ENCODE measurements at places on chromosomes 3 and 15.
A peak's percentile ranks its signal among the peaks of the same experiment; 100 is the strongest.

GRCh38 chr3:79886204-79886603 is 118.4 kb upstream of the ROBO1 start:
- no peak for DNase-seq
- no peak overlapping the region for H3K4me3 ChIP-seq
- H3K4me1 ChIP-seq: no peaks in the 10 kb centered on the region
- H3K36me3 ChIP-seq: no peaks in the 10 kb centered on the region

DNA sequence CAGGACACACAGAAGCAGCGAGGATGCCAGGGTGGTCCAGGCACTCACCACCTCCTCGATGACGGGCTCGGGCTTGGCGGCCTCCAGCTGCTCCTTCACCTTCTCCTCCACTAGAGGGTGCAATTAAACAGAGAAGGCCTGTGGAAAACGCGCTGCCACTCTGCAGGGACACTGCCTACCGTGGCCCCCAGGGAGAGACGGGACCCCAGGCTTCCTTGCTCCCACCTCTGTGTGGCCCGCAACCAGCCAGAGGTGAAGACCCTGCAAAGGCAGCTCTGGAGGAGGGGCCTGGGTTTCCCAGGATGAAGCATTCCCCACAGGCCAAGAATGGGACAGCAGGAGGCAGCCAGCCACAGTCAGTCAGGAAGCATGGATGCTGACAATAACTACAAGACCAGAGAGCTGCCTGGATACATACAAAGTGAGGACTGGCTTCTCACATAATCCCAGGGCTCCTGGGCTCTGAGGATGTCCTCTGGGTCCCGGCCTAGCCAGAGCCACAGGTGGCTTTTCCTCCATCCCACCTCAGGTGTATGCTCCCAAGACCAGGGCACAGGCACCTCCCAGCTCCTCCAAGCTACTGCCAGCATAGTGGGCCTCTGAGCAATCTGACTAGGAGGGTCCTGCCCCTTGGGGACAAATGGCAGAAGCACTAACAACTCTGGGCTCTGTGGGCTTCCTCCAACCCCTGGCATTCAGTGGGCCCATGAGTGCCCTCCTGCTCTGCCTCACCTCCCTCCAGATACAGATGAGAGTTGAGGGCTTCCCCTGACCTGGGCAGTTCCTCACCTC is 46.2 kb downstream of the PTH1R start:
- H3K36me3 ChIP-seq: peaks cover 80% of the 10 kb centered on the region
- no peaks in the 10 kb centered on the region for H3K4me1 ChIP-seq
- DNase-seq: peak; percentile 49
- H3K27me3 ChIP-seq: no peaks in the 10 kb centered on the region

GRCh38 chr3:63607716-63608115 is 44.8 kb upstream of the SNTN start:
- H3K4me1 ChIP-seq: no peaks in the 10 kb centered on the region
- DNase-seq: no peak
- H3K27ac ChIP-seq: no peak overlapping the region
- no peaks in the 10 kb centered on the region for H3K36me3 ChIP-seq
- no peaks in the 10 kb centered on the region for H3K27me3 ChIP-seq
- no peak overlapping the region for H3K4me3 ChIP-seq

DNA sequence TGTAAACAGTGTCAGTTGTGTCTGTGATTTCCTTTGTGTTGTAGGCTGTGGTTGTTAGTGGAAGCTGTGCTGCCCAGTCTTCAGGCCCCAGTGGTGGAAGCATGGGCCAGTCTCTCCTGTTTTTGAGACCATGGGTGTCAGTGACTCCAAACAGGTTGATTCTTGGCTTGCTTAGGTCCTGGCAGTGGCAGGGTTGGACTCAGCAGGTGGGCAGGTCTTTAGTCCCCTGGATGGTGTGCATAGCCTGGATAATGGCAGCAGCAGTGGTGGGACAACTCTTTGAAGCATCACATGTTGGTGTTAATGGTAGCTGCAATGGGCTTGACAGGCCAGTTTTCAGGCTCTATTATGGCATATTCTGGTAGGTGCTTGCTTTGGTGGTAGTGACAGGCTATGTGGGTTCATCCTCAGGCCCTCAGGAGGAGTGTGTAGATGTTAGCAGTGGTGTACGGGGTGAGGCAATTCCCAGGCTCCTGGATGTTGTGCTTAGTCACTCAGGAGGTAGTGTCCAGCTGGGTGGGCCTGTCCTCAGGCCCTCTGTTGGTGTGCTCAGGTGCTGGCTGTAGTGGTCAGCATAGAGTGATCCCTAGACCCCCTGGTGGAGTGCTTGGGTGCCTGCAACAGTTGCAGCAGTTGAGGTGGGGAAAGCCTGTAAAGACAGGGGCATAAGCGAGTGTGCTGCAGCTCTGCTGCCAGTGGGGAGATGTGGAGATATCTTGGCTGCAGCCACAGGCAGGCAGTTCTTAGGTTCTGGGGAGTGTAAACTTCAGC is 596.7 kb downstream of the PDCD6IP start:
- H3K4me1 ChIP-seq: no peaks in the 10 kb centered on the region
- no peaks in the 10 kb centered on the region for H3K36me3 ChIP-seq
- no peak overlapping the region for H3K27ac ChIP-seq

DNA sequence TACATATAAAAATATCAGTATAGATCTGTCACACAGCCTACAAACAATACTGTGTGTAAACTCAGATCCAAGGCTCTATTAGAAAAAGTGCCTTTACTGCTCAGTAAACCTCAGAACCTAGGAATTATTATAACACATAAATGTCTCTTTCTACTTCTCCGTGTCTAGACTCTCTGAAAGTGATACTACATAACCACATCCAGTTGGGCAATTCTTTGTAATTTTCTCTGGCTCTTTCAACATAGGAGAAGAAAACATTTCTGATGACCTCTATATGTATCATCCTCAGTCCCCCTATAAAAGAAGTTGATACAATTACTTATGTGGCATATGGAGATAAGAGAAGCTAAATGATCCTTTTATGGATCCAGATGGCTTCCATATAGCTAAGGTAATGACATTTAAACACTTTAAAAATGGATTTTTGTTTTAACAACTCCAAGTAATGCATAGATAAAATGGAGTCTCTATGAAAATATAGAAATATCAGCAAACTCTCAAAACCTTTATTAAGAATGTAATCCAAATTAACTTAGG is 104.5 kb downstream of the LSAMP start:
- H3K4me1 ChIP-seq: no peaks in the 10 kb centered on the region
- H3K36me3 ChIP-seq: no peaks in the 10 kb centered on the region
- DNase-seq: no peak

DNA sequence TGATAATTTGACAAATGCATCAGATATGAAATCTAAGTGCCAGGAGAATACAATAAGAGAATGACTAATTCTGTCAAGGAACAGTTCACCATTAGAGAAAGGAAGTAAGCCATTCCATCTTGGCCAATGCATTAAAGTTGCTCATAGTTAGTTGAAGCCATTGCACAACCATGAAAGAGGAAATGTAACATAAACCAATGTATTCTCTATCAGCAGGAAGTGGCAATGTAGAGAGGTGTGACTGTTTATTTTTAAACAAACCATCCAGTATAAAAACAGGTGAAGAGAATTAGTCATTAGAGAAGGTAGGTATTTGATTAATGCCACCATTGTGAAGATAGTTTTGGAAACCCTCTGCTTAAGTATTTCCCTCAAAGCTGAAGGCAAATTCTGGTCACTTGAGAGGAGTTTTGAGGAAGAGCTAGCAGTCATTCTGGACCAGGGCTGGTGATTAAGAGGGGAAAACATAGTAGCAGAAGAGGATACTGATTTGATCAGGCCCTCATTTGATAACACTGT is 10.7 kb upstream of the ANXA2 start:
- no peak overlapping the region for H3K4me3 ChIP-seq
- peak overlapping the region; percentile 99 for H3K27ac ChIP-seq
- no peak for DNase-seq
- H3K36me3 ChIP-seq: no peaks in the 10 kb centered on the region

DNA sequence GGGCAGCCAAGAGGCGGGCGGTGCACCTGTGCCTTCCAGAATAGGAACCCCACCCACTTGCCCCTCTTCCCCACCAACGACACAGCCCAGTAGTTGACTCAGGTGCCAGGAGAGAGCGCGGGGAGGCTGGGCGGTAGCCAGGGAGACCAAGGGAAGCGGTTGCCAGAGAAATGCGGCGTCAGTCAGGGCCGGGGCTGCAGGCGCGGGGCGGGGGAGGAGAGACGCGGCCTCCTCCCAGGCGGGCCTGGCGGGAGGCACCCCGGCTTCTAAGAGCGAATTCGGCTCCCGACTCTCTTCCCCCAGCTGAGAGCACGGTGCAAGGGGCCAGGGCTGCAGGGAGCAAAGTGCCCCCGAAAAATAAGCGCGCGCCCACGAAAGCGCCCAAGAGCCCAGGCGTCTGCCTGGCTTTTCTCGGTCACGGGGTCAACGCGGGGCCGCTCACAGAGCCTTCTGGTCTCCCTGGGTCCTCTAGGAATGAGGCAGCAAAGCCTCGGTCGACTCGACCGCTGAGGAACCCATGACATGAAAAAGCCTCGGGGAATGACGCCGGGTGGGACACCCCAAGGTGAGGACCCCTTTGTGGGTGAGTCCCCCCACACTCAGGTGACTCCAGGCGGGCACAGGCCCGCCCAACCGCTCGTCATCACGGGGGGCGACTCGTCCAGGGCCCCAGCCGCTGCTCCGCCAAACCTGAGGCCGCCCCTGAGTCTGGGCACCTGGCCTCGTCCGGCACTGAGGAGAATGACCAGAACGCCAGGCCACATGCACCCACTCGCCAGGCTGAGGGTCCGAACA is 716 bp downstream of the CPEB1 start:
- peaks cover 80% of the 10 kb centered on the region for H3K27me3 ChIP-seq
- no peak overlapping the region for H3K4me3 ChIP-seq
- H3K27ac ChIP-seq: no peak overlapping the region
- no peak for DNase-seq

GRCh38 chr3:175001091-175001490 is 142.0 kb downstream of the NAALADL2 start:
- no peak overlapping the region for H3K4me3 ChIP-seq
- H3K4me1 ChIP-seq: no peaks in the 10 kb centered on the region
- DNase-seq: no peak
- no peaks in the 10 kb centered on the region for H3K36me3 ChIP-seq
- H3K27me3 ChIP-seq: no peaks in the 10 kb centered on the region
- no peak overlapping the region for H3K27ac ChIP-seq

DNA sequence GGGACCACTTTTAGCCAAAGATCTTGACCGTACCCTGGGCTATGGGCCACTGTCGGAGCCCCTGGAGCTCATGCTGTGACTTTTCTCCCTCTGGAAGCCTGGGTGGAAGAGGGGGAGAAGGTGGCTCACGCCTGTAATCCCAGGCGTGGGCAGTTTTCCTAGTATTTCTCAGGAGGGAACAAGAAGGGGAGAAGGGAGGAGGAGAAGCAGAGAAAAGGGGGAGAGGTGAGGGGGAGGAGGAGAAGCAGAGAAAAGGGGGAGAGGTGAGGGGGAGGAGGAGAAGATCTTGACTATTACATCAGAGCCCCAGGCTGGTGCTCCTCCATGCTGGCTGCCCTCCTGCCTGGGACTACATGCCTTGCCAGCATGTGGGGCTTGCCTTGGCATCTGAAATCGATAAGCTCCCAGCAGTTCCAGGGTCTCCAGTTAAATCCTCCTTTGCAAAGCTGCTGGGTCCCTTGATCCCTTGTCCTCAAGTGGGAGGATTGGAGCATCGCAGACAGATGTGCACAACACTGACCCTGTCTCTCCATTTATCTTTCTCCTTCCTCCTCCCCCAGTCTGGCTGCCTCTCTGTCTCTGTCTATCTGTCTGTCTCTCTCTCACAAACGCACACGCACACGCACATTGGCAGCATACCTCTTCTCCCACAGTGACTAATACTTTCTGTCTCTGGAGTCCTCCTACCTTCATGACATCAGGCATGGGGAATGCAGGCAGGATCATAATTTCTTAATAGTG is 41.6 kb downstream of the MRAS start:
- no peaks in the 10 kb centered on the region for H3K27me3 ChIP-seq
- H3K36me3 ChIP-seq: no peaks in the 10 kb centered on the region
- DNase-seq: no peak

DNA sequence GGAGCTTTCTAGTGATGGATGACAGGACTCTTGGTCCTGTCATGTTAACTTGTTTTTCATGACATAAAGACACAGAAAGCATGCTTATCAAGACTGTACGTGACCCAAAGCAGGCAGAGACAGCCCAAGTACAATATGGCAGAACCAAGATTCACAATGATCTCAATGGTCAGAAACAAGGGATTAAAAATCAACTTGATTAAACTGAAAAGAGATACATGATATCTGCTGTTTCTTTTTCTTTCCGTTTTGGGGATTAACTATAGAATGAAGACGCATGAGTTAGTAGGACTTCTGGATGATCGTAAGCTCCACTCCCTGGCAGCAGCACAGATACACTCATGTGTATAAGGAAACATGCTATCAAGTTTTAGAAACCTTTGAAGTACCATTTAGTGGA is 98.4 kb upstream of the MYZAP start:
- no peak overlapping the region for H3K4me3 ChIP-seq
- DNase-seq: no peak
- H3K36me3 ChIP-seq: no peaks in the 10 kb centered on the region

DNA sequence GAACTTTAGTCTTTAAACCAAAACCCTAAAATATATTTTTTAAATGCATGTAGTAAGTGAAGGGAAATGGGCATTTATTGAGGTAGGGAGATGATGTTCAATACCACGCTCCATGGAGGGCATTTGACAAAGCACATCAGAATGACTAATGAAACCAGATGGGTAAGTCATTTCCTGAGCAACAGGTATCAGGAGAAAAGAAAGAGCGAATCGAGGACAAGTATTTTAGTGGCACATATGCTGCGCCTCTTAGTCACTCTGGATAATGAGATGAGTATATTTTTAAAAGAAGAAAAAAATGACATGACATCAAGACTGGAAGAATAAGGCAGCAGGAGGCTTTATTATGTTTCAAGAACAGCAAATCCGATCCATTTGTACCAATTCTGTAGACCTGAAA is 129.0 kb upstream of the ARHGEF3 start:
- no peaks in the 10 kb centered on the region for H3K36me3 ChIP-seq
- H3K27me3 ChIP-seq: no peaks in the 10 kb centered on the region
- H3K4me1 ChIP-seq: peaks cover 13% of the 10 kb centered on the region
- H3K4me3 ChIP-seq: no peak overlapping the region

DNA sequence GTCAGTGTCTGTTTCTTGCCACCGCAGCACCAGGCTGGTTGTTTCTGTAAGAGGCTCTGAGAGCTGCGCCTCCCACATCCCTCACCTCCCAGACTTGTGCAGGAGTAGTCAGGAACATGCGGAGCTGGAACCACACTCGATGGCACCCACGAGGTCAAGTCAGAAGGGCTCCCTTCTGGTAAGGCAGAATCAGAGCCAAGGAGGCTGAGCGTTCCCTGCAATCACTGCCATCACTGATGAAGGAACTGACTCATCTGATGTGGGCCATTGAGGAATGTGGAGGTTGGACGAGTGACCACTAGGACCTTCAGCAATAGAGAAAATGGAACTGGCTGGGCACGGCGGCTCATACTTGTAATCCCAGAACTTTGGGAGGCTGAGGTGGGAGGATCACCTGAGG is 35.7 kb upstream of the BLM start:
- H3K27ac ChIP-seq: no peak overlapping the region
- H3K27me3 ChIP-seq: no peaks in the 10 kb centered on the region
- H3K36me3 ChIP-seq: no peaks in the 10 kb centered on the region
- H3K4me1 ChIP-seq: peaks cover 9% of the 10 kb centered on the region
- H3K4me3 ChIP-seq: no peak overlapping the region

All from RWPE2 (cell line).